ENCODE measurements at places on chromosomes 12 and 14.

DNA sequence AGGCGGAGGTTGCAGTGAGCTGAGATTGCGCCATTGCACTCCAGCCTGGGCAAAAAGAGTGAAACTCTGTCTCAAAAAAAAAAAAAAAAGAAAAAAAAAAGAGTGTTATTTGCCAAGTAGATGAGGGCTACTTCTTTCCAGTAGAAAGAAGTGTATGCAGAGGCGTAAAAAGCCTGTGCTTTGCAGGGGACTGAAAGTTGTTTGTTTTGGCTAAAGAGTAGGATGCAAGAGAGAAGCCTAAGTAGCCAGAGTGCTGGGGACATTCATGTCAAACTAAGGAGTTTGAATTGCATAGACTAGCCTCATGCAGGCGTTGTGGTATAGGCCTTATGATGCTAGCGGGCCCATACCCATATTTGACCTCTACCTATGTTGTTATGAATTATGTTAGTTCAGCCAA is 9.5 kb downstream of the HSD17B6 start:
- no peak for DNase-seq

DNA sequence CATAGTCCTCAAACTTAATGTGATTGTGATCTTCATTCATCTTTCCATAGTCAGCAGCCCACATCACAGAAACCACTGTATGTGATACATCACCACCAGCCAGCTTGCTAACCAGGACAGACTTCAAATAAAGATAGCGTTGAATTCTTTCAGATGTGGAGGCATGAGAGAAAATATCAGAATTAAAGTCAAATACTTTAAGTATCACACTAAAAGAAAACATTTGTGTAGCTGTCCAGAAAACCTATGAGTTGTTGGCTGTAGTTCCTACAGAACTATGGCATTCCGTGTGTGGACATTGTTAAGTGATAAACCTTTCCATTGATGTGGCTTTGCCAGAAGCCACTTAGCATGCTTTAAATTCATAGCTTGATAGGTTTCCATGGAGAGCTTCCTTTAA is 105.1 kb downstream of the LLPH start:
- no peak for DNase-seq

- no peak for DNase-seq
Measured at GRCh38 chr12:54432815-54433164, 13.7 kb upstream of the ITGA5 start.

GRCh38 chr14:68978172-68978911 is 760 bp downstream of the ACTN1 start:
- peak; percentile 64 for DNase-seq

- DNase-seq, result peak; percentile 57
Measured at GRCh38 chr12:3342051-3342450, 149.0 kb upstream of the PRMT8 start.

GRCh38 chr14:104665657-104666522 is 23.5 kb upstream of the INF2 start:
- DNase-seq, result no peak

DNA sequence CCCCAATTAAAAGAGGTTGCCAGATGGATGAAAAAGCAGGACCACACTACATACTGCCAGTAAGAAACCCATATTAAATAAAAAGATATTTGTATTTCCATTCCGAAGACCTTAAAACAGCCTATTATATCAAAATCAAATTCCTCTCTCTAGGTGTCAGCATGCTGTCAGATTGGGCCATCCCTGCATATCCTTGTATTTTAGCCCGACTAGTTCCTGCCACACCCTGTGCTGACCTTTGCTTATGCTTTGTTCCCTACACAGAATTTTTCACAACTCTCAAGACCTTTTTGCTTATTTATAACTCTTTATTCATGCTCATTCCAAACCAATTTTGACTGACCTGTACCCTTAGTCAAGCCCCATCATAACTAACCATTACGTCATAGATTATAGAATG is 12.8 kb downstream of the GSKIP start:
- DNase-seq, result no peak

GRCh38 chr12:103686026-103686425 is 99.0 kb downstream of the STAB2 start:
- DNase-seq, result no peak

- no peak for DNase-seq
Measured at GRCh38 chr14:81153187-81153586, 67.6 kb downstream of the GTF2A1 start.

GRCh38 chr12:115464661-115465060 is 780.7 kb upstream of the TBX3 start:
- no peak for DNase-seq

- no peak for DNase-seq
Measured at GRCh38 chr12:117152793-117153775, 37.2 kb downstream of the FBXO21 start.
